ENCODE measurements at places on chromosomes 1 and 21.

DNA sequence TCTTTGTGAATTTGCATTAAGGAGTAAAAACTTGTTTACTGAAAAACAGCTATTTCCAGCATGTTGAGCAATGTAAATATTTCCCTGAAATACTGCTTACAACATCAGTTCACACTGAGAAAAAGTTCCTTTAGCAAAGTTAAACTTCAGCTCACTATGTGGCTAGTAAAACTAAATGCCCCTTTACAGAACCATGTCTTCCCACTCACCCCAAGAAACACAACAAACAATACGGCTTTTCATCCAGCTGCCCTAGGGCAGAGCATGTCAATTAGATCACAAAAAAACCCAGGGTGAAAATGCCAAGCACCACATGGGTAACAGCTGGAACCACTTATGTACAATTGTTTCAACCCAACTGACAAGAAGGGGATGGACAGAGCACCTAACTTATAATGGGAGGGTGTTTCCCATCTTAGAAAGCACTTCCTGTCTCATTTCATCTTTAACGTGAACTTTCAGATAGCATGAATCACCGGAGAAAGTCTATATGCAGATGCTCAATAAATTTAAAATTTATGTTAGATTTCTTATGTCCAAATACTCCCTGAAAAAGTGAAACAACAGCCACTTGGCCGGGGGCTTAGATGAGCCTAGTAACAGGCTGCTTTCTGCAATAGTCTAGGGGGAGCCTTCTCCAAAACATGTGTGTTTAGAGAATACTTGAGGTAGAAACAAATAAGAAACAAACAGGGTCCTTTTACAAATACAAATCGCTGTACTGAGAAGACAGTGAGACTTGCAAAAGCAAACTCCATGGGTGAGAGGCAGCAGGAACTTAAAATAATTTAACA, 6.6 kb downstream of the NID1 start:
- DNase-seq, result no peak

DNA sequence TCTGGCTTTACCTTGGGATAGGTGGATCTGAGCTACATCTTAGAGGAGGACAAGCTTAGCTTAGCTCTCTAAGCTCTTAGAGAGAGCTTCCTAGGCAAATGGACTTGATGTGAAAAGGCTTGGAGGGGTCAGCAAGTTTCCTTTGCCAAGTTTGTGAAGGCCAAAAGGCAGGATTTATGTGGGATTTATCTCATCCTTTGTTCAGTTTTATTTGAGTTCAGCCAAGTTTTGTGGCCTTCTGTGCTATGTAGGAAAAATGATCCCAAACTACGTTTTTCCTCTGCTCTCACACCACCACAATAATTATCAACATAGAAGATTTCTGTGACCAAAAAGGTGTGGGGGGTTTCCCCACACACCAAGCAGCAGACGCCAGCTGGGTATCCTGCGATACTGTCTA, 26.0 kb upstream of the RNF11 start:
- DNase-seq, result no peak

DNA sequence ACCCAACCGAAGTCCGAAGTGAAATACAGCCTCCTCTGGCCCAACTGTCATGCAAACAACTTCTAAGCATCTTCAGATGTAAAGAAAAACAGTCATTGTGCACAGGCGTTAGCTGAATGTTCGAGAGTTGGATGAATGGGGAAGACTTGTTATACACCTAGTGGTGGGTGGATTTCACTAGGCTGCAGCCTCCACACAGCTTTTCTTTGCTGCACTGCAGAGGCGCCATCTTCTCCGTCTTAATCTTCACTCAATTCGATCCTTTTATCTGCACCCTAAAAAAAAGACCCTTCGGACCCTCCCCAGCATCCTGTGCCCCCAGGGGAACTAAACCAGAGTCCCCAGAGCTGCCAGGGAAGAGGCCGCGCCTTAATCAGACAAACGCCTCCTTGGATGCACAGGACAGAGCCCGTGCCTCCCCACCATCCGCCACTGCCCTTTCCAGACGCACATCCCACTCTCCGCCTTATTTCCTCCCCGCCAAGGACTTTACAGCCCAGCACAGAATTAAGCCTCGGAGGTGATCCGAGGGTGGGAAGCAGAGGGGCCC, 1.4 kb downstream of the APP start:
- peak; percentile 45 for DNase-seq

DNA sequence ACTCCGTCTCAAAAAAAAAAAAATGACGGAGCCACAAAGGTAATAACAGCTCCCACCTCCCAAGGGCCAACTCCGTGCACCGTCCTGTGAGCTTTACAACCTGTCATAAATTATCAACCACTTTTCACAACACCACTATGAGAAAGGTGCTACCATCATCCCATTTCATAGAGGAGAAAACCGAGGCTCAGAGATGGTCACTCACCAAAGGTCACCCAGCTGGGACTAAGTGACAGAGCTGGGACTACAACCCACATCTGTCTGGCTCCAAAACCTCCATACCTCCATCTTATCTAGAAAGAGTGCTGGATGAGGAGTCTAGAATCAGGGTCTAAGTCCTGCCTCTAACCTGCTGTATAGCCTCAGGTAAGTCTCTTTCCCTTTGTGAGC, 43.6 kb upstream of the ECE1 start:
- DNase-seq, result no peak

- DNase-seq, result peak; percentile 61
Measured at GRCh38 chr1:201709564-201710295, 119.2 kb upstream of the IPO9 start.

DNA sequence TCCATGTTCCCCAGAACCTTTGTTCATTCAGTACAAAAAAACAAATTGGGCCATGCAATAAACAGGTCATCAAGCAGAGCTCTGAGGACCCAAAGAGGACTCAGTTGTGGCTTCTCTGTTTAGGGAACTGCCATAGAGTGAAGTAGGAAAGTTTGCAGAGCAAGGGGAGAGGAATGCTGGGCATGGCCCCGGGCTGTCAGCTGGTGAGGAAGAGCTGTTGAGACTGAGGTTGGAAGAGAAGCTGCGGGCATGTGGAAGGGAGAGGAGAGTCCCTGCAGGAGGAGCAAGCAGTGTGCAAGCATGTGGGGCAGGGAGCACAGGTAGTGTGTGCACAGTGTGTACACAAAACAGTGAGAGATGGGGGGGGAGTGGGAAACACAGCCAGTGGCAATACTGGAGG, 71.8 kb downstream of the NTPCR start:
- no peak for DNase-seq
